ENCODE measurements at places on chromosomes 2 and 18. TPM values are rescaled to one million over a fixed set of nuclear protein-coding genes. Genes with fewer than 3 reads are reported as not detected.

The SLC23A3 gene
- total RNA-seq = 2.0 TPM

The ACTR2 gene
- total RNA-seq = 86.5 TPM

The SP5 gene
- not detected for total RNA-seq

The PLB1 gene
- total RNA-seq = 0.22 TPM

The AP1S3 gene
- 2.2 TPM for total RNA-seq

The HOXD4 gene
- 1.3 TPM for total RNA-seq

The EFEMP1 gene
- total RNA-seq = 4,716 TPM

The MAB21L4 gene
- total RNA-seq = not detected

The UGT1A8 gene
- not detected for total RNA-seq

The ARHGAP25 gene
- 8.9 TPM for total RNA-seq

Measured in lung microvascular endothelial cell (primary cell).